ENCODE measurements at places on chromosomes 13 and 19.
A peak's percentile ranks its signal among the peaks of the same experiment; 100 is the strongest.

GRCh38 chr13:110615005-110615321 is 382 bp upstream of the NAXD start:
- DNase-seq = no peak

DNA sequence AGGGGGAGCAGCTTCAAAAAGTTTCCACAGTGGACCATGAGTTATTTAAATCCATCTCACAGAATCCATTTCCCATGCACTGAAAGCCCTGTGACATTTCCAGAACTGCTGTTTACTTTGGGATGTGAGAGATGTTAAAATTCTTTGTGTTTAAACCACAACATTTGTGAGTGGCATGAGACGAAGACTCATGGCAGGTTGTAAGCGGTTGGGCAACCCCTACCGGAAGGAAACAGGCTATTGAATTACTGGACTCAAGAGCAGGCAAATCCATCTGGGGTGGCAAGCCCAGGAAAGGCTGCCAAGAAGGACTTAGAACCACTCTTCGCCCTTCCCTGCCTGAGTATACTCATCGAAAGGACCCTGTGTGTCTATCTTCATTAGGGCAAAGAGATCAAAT is 22.3 kb upstream of the CLDN10 start:
- DNase-seq = no peak

DNA sequence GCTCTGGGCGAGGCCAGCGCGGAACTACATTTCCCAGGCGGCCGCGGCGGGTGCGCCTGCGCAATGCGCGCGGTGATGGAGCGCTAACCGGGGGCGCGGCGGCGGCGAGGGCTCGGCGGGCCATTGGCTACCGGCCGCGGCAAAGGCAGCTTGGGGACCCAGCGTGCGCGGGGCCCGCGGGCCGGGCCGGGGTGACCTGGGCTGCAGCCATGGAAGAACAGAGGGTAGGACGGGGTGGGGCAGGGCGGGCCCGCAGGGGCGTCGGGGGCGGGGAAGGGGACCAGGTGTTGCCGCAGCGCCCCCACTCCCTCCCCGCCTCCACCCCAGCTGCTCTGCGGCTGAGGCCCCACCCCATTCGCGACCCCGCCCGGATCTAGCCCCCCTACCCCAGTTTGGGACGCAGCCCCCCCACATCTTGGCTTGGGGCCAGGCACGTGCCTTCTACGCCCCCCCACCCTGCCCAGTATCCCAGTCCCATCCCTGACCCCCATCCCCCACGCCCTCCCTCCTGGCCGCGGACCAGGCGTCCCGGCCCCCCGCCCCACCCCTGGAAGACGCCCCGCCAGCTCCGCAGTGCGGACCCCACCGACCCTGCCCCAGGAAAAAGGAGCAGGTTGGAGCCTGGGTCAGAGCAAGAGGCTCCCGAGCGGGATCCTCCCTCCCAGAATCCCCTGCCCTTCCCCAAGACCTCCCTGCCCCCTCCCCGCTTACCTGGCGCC is at the start of gene FSD1:
FSD1 (plus strand) TSS at position 61 of the 719 bp plus-strand sequence; CDS start at position 210, 149 bp downstream.
- peak; percentile 92 for DNase-seq

DNA sequence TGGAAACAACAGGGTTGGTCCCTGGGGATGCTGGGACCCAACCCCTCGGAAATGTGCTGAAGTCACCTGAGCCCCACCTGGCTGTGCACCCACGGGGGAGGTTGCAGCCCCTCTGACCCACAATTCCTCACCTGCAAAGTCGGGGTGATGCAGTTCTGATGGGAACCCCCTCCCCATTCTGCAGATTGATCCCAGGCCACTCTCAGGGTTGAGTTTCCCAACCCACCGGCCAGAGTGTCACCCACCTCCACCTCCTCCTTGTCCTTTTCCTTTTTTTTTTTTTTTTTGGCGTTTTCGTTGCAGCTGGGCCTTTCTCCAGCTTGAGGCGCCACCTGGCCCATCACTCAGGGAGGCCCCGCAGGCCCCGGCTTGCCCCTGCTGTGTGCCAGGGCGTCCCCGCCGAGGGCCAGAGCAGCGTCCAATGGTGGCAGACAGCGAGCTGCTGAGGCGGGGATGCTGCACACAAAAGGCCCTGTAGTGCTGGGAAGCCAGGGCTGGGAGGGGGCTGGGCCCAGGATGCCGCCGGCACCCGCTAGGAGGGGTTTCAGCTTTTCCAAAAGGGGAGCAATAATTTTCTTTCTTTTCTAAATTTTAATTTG is 4.6 kb downstream of the PIK3R2 start:
- no peak for DNase-seq

- no peak for DNase-seq
Observed at GRCh38 chr13:26509491-26509890, 48.0 kb upstream of the WASF3 start.
